Forelimb muscle (tissue), 1 donor: ENCODE measurements at places on chromosomes 2 and 18.

DNA sequence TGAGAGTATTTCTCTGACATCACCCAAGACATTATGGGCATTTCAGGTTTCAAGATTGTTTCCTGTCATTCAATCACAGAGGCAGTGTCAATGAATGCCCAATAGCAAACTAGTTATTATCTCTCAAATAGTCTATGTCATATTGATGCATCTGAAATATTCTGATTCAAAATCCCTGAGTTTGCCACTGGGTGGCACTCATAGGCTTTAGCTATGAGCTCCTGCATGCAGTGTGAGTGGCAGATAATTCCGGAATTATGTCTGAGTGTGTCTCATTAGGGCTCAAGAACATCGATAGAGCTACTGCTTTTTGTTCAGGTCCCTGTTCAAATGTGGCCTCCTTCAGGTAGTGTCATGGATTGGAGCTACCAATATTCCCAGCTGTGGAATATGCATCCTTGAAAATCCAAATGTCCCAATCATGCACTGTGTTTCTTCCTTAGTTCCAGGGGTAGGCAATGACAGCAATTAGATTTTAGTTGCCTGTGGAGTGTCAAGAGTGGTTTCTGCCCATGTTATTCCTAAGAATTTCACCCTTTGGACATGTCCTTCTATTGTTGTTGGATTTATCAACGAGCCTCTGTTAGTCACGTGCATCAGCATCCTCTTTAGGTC lies 7.8 kb upstream of the OR6B3 start:
- peak; percentile 1 for DNase-seq

DNA sequence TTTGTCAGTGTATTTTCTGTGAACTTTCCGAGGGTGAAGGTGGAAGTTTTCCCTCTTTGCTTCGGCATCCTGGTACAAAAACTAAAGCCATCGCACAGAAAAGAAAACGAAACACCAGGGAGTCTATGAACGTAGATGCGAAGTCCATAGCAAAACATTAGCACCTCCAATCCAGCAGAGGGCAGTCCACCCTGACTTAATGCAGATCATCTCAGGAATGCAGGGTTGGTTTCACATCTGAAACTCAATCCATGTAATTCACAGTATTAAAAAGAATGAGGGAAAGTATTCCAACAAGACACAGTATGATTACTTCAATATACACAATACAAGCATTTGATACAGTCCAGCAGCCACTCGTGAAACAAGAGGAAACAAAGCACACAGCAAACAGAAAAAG lies 70.8 kb downstream of the RTP5 start:
- DNase-seq: no peak

DNA sequence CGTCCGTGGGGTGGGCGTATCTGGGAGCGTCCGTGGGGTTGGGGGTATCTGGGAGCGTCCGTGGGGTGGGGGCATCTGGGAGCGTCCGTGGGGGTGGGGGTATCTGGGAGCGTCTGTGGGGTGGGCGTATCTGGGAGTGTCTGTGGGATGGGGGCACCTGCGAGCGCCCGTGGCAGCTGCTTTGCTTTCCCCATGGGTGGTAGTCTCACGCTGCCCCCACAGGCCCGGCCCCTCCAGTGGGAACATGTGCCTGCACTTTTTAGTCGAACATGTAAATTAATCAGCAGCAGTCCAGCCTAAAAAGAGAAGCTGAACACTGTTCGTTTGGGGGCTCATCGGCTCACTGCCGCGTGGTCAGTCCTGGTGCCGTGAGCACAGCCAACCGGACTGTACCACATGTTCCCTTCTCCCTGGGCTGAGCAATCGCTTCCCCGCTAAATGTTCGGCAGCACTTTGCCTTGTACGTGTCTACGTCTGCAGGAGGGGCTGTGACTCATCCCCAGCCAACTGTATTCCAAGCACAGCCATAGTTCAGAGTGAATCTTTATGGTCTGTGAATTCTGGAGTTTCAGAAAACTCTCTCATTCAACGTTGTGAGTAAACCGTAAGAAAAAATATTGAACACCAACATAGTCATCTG lies 271.5 kb downstream of the AGAP1 start:
- no peak for DNase-seq

- no peak for DNase-seq
Measured at GRCh38 chr2:181408861-181409260, 48.3 kb upstream of the ITGA4 start.

GRCh38 chr2:4914551-4914950 lies 777.6 kb upstream of the SOX11 start:
- DNase-seq: no peak

DNA sequence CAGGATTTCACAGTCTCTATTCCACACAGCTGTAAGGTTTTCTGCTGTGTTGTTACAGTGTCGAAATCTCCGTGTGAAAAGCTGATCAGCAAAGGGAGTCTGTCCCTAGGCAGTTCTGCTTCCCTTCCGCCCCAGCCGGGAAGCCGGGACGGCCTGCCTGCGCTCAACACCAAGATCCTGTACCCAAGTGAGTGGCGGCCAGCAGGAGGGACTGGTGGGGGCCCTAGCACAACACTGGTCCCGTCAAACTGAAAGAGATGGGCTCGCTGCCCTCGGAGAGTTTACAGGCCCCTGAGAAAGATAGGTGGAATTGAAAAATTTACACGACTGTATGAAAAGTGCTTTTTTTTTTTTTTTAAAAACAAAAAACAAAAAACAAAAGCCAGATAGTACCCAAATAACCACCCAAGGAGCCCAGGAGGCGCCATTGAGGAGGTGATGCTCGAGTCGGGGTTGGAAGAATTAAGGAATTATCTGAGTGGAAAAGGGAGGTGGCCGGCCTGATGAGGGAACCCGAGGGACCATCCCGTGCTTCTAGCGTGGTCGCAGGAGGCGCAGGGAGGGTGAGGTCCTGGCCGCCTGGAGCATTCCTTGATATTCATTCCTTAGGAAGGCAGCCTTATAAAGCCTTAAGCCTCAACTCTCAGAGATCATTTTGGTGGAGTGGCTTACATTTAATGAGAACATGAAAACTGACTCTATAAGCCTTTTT lies 96.7 kb downstream of the DGKD start:
- DNase-seq: no peak

GRCh38 chr2:119495948-119496347 lies 28.3 kb downstream of the SCTR start:
- DNase-seq: no peak

DNA sequence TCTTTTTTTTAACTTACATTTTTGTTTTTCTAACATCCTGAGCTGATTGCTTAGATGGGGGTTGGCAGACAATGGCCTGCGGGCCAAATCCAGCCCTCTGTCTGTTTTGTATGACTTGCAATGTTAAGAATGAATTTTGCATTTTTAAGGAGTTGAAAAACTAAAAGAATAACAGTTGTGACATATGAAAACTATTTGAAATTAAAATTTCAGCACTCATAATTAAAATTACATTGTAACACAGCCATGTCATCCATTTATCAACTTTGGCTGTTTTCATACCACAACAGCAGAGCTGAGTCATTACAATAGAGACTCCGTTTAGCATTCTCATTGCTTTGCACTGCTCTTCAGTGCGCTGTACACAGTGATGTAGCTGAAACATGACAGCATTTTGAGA lies 94.1 kb upstream of the MC4R start:
- no peak for DNase-seq

DNA sequence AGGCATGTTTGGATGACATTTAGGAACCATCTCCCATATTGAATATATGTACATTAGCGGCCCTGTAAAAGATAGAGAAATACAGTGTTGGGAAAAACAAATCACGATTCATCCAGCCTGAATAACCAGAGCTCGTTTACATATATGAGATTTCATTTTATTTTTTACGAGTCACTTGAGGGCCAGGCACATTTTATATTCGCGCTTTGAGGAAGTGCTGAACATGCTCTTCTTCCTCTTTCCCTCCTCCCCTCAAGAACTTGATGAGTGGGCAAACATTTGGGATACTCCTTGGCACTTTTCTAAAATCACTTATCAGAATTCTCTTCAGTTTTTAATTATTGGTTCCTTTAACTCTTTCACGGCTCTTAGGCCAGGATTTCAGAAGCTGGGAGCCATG lies 268.0 kb upstream of the TANK start:
- no peak for DNase-seq

- DNase-seq: no peak
Measured at GRCh38 chr2:120855855-120856405, 120.3 kb downstream of the GLI2 start.

- no peak for DNase-seq
Measured at GRCh38 chr2:85437488-85438200, 19.1 kb downstream of the SH2D6 start.

DNA sequence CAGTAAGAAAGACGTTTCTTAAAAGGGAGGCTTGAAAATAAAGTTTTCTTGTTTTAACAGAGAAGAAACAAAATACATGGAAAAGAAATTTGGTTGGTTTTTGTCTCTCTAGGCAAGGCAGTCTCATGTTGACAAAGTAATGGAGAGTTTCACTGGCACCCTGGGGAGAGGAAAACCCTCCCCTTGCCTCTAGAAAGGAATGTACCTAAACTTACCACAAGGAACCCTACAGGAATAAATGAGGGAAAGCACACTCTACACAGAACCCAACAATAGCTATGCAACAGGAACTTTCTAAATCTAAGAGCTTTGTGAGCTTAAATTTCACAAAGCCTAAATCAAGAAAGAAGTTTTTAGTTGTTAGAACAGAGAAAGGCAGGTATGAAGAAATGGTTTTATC lies 37.0 kb downstream of the FIGN start:
- no peak for DNase-seq

- no peak for DNase-seq
Measured at GRCh38 chr2:72004976-72005375, 142.7 kb downstream of the CYP26B1 start.

DNA sequence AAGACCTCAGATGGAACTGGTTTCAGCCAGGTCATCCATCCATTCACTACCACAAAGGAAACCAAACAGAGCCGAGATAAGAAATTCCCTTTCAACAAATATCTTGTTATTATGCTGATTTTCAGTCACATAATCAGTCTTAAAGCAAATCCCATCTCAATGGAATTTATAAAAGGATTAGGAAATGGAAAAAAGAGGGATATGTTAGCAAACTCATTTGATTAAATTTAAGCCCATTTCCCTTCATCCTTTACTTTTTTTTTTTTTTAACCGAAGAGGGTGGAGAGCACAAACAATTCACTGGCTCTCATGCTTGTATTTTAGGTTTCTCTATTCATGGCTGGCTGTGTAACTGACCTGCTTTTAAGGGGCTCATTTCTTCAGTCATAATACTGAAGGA lies 109.0 kb upstream of the GATA6 start:
- no peak for DNase-seq

DNA sequence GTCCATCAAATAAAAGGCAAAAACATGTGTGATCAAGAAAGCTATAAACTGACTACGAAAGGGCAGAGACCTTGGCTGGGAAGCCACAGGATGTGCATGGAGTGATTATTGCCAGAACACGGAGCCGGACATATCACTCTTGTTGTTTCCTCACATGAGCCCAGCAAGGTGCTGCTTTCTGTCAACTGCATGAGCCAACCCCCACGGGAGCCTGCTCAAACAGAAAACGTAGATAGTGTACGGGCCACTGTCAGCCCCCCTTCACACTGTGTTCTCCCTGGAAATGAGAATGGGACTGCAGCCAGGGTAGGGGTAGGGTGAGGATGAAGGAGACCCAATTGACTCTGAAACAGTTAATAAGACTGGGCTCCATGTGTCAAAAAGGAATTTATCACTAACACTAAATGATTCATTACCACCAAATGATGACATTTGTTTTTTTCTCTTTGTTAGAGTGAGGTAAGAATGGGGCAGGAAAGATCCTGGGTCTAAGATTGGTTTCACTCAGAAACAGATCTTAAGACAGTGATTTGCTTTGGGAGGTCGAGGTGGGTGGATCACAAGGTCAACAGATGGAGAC lies 235.8 kb downstream of the MREG start:
- no peak for DNase-seq

- no peak for DNase-seq
Measured at GRCh38 chr2:128510701-128511397, 192.2 kb upstream of the HS6ST1 start.
